Mammary microvascular endothelial cell (primary cell): ENCODE measurements at places on chromosomes 5 and 9. TPM values are rescaled to one million over a fixed set of nuclear protein-coding genes. Genes with fewer than 3 reads are reported as not detected.

The IFNA13 gene
- not detected in 2 replicates for total RNA-seq

The WNK2 gene
- total RNA-seq, result not detected in 2 replicates

The HEMGN gene
- total RNA-seq, result not detected in 2 replicates

The CDH10 gene
- under 0.01 TPM in 1 of 2 replicates, not detected in the other for total RNA-seq

The SLC36A3 gene
- total RNA-seq, result not detected in 2 replicates
